ENCODE measurements at places on chromosomes 4 and X.

- no peak for DNase-seq
Measured at GRCh38 chrX:107451731-107452130, 2.3 kb downstream of the FRMPD3 start.

DNA sequence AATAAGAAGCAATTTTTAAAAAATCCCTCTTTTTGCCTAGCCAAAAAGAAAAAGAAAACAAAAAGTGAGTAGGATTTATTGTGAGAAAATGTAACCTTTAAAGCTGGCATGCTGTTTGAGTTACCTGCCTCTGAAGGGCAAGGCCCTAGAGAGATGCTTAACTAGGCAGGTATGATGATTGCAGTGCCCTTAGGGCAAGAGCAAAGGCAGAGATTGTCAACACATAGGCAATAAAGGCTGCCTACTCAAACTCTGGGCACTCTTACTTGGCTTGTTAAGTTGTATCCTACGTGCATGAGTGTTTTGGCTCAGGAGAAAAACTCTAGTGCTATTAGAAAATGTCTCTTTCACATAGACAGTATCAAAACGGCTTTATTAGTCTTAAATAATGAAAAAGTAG lies 306.0 kb downstream of the RPA4 start:
- no peak for DNase-seq

DNA sequence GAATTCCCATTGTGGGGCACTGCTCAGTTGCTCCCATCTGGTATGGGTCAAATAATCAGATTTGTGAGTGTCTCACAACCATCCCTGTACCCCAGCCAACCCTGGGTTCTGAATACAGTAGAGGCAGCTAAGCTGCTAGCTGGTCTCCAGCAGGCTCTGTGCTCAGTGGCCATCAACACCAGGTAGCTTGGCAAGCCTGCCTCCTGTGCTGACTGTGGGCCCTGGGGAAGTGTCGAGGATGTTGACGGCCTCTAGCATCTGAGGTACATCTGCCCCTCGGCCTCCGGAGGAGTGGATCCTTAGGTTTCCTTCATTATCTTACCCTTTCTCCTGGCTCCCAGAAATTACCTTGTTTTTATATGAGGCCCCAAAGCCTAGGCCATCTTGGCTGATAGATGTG lies 13.3 kb downstream of the RNF4 start:
- DNase-seq: no peak

DNA sequence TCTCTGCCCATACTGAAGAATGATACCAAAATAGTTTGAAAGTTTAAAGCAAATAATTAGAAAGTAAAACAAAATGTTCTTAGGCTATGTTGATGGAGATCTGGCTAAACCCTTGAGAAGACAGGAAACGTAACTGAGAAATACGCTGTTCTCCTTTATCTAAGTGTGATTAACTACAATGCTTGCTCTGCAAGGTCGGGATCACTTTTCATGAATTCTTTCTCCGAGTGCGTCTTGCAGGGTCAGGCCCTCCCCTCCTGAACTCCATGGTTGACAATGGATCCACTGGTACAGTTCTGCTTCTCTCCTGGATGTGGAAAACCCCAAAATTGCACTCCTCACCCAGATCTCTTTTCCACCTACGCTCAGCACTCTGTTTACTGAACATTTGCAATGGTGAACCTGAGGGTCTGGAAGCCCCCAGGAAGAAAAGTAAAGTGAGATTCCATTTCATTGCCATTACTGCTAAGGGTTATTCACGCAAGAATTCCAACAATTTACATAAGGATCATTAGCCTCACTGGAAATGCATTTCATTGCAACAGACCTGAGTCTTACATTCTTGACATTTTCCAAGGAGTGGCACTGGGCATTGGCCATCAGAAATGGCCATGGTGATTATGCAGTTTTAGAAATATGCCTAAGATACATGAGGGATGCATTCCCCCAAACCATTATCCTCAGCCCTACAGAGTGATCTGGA lies 24.6 kb upstream of the WWC2 start:
- no peak for DNase-seq

GRCh38 chrX:14398725-14399124 lies 130.6 kb upstream of the GLRA2 start:
- DNase-seq: no peak

- DNase-seq: no peak
Measured at GRCh38 chrX:23883737-23884354, 23.9 kb downstream of the APOO start.

- no peak for DNase-seq
Measured at GRCh38 chrX:130097507-130098209, 12.6 kb downstream of the ELF4 start.

DNA sequence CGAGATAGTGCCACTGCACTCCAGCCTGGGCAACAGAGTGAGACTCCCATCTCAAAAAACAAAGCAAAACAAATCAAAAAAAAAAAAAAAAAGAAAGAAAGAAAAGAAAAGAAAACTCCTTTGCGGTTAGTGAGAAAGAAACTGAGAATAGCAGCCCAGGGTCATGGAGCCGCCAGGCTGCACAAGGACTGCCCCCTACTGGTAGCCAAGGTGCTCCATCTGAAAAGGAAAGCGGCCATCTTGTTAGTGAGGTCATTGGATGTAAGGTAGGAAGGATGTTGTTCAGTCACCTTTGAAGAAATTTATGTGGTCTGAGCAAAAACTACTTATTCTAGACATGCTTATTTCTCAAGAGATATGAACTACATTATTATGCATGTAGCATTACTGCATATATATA lies 660.6 kb upstream of the TENM3 start:
- DNase-seq: no peak

GRCh38 chr4:46196086-46196485 lies 72.2 kb upstream of the GABRG1 start:
- no peak for DNase-seq

DNA sequence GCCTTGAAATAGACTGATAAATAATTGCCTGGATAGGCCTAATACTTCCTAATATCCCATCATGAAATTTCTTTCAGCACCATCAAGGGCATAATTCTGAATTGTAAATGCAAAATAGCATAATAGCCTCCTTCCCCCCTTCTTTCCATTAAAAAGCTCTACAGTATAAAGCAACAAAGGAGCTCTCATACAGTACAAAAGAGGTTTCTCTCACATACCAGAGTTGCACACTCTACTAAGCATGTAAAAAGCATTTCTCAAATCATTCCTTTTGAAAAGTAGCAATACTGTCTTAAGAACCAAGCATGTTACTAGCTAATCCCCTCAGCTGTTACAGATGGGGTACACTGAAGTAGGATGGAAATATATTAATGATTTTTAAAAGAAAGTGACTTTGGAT lies 509.0 kb downstream of the KLHL13 start:
- no peak for DNase-seq

Data from activated T-cell treated with anti-CD3 and anti-CD28 coated beads for 48 hours (primary cell).